Activated naive CD4-positive, alpha-beta T cell treated with anti-CD3 and anti-CD28 coated beads for 36 hours (primary cell): ENCODE measurements at places on chromosomes 4 and X.

- no peak for DNase-seq
Measured at GRCh38 chr4:156999175-156999517, 27.5 kb upstream of the PDGFC start.

GRCh38 chr4:42357325-42357724 is 40.0 kb upstream of the SHISA3 start:
- DNase-seq, result no peak

DNA sequence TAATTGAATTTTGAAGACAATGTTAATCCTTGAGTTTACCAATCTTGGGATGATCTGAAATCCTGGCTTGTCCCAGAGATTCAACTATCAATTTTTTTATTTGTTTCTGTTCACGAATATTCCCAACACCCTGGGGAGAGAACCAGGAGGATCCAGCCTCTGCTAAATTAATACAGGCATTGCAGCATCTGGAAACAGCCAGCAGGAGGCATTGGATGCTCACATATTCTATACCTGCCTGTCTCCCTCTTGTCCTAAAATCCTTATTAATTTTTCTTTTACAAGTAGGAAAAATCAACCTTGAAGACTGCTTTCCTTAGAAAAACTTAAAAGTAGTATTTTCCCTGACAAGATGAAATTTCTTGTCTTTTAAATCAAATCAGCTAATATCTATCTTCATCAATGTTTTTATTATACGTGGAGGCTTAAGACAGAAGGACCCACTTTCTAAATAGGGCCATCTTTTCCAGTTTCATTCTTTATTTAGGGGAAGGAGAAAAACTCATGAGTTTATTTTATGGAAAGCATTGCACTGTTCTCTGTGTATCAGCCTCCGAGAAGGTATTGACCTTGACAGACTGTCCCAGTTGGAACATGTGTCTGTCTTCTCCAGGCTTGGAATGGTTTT is 102.4 kb downstream of the CLNK start:
- peak; percentile 37 for DNase-seq

DNA sequence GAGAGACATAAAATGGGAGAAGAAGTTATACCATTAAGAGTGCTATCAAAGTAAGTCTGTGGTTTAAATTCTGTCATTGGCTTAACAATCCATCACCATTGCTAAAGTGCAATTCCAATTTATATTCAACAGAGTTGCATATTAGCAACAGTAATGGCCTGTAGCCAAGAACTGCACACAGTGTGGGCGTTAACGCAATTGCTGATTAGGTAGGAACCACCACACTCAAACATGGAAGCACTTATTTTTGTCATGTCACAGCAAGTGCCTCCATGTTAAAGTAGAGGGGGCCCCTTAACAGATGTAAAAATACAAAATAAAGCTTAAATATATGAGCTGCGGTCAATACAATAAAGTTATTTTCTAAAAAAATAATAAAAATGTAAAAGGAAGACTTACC is 10.8 kb downstream of the LARP7 start:
- DNase-seq, result no peak

DNA sequence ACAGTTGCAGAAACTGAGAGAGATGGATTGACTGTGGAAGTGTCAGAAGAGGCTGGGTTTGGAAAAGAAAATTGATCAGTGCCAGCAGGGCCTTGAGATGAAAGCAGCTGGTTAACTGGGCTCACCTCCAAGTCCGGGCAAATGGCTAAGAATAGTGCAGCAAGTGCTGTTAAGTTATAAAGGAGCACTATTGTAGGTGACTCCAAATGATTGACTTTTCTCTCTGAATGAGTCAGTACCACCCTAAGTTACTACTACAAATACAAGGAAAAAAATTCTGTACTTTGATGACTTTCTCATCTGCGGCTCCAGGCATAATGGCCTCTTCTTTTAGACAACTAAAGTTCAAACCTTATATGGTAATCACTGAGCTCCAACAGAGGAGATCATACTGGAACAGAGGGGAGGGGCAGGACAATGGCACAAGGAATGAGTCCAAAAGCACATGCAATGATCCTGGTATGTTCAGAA is 733.4 kb upstream of the INTU start:
- no peak for DNase-seq

DNA sequence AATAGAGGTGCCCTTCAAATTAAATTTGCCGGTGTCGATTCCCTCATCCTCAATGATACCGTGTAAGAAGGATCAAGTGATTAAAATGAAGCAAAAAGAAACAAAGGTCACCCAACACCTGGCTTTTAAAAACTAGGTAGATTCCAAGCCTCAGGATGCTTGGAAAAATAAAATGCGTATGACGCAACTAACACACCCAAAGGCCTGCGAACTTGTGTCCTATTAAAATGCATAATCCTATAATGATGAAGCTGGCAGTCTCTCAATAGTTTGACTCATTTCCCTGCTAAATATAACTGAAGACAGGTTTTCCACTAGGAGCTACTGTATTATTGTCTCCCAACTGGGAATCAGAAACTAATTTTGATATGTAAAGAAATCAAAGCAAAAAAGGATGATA is 263.2 kb downstream of the DHX15 start:
- no peak for DNase-seq
